ENCODE measurements at places on chromosomes 6 and 20. TPM values are rescaled to one million over a fixed set of nuclear protein-coding genes. Genes with fewer than 3 reads are reported as not detected.
A peak's percentile ranks its signal among the peaks of the same experiment; 100 is the strongest.

GRCh38 chr6:39209360-39209811 is 19.9 kb downstream of the KCNK5 start:
- DNase-seq: no peak

DNA sequence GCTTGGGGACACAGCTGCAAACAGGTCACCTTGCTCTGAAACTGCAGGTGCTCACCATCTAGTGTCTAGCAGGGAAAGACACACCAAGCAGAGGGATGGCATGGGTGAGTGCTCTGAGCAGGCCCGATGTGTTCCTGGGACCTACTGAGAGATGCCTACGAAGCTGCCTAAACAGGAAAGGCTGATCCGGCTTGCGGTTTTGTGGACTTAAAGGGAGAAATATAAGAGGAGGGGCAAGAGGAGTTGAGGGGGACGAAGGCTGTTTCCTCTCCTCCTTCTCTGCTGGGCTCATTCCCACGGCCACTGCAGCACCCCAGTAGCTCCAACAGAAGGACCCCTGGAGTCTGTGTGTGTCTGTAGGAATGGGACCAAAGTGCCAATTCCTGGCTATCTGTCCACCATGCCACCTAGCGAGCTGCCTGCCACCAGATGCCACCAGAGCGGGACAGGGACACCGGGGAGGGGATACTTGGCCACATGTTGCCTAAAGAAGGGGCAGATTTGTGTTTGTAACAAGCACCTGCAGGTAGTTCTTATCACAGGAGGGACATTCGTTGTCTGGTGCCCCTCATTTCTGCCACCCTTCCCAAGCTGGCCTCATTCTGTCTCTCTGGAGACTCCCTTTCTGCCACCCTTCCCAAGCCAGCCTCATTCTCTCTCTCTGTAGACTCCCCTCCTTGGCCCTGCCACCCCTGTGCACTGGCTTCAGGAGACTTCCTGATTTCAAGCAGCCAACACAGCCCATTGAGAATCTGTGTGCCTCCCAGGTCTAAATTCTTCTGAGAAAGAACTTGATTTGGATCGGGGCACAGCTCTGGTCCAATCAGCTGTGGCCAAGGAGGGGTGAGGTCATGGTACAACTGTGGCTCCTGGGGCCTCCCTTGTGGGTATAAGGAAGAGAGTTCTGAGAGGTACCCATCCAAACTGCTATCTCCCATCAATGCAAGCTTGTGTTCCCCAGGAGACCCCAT is 221.8 kb downstream of the ANKRD60 start:
- DNase-seq: no peak

DNA sequence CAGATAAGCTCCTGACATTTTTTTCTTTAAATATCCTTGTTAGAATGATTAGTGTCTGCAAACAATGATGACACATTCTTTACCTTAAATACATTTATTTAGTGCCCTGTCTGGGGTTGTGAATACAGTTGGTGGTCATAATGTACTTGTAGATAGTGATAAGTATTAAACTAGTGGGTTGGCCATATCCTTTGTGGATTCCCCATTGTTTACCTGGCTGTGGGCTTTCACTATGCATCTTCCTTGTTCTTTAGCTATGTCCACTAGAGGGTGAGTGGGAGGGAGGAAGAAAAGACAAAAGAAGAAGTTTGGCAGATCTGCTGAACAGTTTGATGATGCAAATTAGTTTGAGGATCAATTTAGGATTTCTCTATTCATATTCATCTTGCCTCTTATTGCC is 15.7 kb downstream of the HS3ST5 start:
- no peak for DNase-seq

GRCh38 chr20:1897965-1898464 is 2.8 kb downstream of the SIRPA start:
- no peak for DNase-seq

GRCh38 chr6:7087066-7087465 is 20.7 kb upstream of the RREB1 start:
- peak; percentile 54 for DNase-seq

DNA sequence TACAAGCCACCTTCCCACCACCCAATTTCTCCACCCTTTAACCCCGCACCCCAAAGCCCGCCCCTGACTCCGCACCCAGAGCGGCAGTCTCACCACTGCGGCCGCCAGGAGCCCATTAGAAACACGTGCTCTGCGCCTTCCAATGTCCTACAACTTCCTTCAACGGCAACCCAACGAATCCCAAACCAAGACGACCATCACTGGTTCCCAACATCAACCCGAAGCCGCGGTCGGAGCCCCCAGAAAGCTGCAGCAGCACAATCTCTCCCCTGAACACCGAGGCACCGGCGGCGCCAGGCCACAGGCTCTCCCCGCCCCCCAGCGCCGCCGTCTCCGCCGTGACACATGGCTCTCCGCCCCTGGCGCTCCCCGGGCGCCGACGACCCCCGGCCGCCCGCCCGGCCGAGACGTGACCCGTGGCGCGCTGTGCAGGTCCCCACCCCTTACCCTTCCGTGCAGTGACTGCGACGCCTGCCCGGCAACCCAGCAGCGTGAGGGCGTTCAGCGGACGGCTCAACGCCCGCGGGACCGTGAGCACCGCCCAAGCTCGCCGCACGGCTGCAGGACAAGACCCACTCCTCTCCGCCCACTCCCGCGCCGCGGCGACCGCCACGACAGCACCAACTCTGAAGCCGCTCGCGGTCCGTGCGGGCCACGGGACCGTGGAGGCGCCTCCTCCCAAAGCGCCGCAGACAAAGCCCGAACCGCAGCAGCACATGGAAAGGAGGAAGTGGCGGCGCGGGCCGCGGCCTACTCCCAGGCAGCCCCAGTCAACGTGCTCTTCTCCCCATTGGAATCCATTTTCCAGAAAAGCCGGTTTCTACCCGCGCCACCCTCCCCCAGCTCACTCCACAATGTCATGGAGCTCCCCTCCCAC is 551 bp downstream of the SYNCRIP start:
- peak; percentile 52 for DNase-seq

DNA sequence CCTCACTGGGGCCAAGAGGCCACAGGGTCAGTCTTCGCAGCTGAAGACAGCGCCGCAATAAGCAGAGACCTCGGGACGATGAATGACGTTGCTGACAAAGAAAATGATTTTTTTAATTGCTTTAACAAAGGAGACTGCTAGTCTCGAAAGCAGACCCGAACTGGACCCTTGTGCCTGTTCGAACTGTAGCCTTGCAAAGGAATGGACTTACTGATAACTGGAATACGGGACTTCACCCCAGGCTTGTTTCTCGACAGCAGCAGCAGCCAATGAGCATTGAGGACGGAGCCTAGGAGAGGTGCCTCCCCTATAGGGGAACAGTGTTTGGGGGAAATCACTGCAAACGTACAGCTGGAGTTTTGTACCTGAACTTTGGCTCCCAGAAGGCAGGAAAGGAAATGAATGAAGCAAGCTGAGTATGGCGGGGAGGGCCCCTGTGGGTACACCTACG is 1.3 kb upstream of the TAF4 start:
- no peak for DNase-seq

DNA sequence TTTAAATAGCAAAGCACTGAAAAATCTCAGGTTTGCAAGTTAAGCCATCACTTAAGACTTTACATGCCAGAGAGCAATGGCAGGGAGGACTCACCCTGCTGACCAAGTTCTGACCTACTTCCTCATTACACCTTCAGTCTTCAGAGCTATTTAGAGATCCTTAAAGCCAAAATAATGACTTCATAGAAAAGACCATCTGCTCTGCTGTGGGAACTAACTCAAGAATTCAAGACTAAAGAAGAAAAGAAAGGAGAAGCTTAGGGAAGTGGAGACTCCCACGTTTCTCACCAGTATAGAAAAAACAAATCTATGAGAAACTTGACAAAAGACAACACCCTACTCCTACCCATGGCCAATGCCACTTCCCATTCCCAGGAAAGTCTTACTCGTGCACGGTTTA is 28.6 kb downstream of the XPO5 start:
- DNase-seq: no peak

DNA sequence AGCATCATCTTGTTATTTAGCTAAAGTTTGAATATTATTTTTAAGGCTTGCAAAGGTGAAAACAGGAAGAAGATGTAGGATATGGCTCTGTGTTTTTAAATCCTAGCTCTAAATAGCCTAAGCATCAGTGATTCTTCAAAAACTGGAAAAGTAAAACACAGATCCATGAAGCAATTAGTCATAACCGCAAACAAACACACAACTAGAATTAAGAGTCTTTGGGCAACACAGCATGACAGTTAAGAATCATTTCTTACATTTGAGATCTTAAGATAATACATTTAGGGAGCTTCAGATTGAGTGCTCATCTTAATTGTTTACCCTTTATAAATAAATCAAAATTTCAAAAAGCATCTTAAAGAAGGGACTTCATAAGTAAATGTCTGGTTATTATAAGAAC is 115.8 kb upstream of the MAP7 start:
- no peak for DNase-seq

DNA sequence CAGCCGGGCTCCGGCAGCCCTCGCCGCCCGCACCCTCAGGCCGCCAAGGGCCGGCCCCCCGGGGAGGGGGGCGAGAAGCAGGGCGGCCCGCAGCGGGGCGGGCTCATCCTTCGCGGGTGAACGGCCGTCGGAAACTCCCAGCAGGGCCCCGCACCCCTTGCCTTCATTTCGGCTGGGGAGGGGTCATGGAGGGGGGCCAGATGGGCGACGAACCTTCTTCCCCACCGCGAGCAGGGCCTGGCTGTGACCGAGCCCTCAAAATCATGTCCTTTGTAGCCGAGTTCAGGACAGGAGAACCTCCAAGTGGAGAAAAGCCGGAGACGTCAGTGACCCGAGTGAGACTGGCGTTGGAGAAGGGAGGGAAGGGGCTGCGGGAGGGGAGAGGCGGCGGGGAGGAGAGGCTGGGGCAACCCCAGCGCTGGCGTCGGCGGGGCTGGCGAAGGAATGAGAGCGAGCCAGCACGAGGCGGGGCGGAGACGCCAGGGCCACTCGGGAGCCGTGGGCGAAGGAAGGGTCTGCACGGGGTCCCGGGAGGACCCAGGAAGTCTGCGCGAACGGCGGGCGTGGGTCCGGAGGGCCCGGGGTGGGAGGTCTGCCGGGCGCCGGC is 571 bp upstream of the FOXC1 start:
- peak; percentile 51 for DNase-seq

- no peak for DNase-seq
These were observed 308.6 kb downstream of the CDC5L start for GRCh38 chr6:44696099-44696498.

DNA sequence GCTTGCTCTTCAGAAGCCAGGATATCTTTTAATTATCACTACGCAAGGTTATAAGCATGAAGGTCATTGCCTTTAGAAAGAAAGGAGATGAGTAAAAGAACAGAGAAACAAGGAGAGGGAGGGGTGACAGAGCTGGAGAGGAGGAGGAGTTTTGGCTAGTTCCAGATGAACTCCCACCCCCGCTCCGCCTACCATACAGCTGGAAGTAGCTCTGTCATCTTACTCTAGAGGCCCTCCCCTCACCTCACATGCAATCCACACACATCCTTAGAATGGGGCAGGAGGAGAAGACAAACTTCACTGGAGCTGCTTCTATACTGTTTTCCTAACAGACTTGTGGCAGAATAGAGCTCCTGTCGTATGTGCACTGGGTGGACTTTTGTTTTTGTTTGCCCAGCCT is 144.7 kb downstream of the SCML4 start:
- DNase-seq: no peak

DNA sequence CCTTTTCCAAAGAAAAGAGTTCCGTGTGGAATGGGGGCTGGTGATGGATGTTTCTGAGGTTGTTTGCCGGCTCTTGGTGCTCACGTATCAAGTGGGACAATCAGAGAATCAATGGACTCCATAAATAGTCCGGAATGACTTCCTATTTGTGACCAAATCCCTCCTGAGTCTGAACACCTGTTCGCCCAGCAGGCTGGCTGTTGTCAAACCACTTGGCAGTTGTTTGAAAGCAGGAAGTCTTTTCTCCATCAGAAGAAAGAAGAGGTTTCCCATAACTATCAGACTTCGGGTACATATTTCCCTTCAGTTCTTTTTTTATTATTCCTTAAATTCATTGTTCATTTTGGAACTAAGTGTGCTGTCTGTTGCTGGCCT is 154.7 kb upstream of the RIN2 start:
- no peak for DNase-seq

DNA sequence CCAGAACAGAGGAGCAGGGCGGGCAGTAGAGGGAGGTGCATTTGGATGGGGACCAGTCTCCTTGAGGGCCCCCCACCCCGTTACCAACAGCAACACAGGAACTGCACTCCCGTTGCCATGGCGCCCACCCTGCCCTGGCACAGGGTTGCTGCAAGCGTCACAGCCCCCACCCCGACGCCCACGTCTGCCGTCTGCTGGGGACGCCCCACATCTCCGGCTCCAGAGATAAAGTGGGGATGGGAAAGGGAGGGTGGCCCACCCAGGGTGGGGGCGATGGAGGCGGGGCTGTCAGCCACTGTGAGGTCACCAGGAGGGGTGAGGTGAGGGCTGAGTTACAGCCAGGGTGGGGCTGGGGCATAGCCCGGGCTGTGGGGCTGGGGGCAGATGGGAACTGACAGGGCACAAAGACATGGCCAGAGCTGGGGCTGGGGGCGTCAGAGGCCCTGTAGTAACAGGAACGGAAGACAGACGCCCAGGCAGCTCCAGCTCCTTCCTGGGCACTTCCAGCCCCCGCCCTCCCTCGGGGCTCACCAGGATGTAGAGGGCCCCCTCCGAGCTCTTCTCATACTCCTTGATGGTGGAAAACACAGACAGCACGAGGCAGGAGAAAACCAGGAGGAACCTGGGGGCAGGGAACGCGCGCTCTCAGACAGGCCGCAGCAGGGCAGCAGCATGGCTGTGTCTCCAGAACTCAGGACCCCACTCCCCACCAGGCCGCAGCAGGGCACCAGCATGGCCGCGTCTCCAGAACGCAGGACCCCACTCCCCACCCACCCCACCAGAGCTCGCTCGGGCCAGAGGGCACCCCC is 26.0 kb downstream of the KCNQ2 start:
- DNase-seq: no peak

DNA sequence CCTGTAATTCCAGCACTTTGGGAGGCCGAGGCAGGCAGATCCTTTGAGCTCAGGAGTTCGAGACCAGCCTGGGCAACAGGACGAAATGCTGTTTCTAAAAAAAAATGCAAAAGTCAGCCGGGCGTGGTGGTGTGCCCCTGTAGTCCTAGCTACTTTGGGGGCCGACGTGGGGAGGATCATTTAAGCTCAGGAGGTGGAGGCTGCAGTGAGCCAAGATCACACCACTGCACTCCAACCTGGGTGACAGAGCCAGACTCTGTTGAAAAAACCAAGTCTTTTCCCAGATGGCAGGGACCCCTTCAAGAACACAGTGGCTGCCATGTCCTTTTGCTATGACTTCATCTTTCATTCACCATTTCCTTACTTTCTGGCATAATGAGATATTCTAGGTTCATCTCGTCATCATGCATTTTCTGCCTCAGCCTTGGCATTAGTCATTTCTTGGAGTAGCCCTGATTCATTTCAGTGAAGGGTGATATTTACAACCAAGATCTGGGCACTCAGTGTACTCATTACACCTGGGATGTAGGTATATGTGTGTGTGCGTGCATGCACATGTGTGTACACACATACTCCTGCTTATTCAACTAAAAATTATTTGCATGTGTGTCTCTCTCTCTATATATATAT is 61.4 kb upstream of the TOX2 start:
- no peak for DNase-seq

The PHACTR3 gene
- total RNA-seq: not detected

The CRISP2 gene
- total RNA-seq: not detected

Measured in endothelial cell of umbilical vein (primary cell).